ENCODE measurements at places on chromosomes 3 and 15. TPM values are rescaled to one million over a fixed set of nuclear protein-coding genes. Genes with fewer than 3 reads are reported as not detected.

IFT80 gene
- 22.8 TPM for total RNA-seq

ASB14 gene
- total RNA-seq, result not detected

MST1R gene
- 1.5 TPM for total RNA-seq

SPTBN5 gene
- 1.5 TPM for total RNA-seq

GRCh38 chr3:146646261-146646660 is 41.1 kb upstream of the PLSCR5 start:
- no peak for DNase-seq

- DNase-seq, result no peak
Observed at GRCh38 chr3:122313281-122313680, 11.8 kb upstream of the CSTA start.

GRCh38 chr15:82146990-82147461 is 101.2 kb upstream of the MEX3B start:
- DNase-seq, result no peak

DNA sequence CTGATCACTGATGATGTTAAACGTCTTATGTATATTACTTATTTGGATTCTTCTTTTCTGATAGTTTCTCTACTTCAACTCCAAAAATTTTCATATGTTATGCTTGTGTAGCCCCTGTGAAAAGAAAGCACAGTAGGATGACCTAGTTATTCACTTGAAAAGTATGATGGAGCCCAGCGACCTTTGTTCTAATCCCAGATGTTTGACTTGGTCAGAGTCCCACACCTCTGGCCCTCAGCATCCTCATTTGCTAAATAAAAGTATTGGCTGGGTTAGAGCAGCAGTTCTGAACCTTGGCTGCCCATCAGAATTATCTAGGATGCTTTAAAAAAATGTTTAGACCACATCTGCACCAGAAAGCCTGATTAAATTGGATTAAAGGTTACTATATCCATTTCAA is 173.7 kb downstream of the ATG7 start:
- no peak for DNase-seq

DNA sequence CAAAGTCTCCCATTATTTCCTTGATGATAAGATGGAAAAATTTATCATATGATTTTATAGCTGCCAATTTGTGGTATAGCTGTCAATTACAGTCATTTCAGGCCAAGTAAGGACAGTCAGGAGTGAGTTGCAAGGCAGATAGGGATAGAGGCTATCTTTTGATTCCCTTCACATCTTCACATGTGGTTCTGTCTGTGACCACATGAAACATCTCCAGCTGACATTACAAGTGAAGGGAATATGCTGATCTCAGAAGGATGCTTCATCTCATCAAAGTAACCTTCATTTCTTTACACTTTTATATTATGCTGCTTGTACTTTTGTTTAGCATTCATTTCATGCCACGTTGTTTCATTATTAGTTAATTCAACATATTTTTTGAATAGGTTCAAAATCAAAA is 136.9 kb upstream of the CFAP20DC start:
- DNase-seq, result no peak

GRCh38 chr15:74907163-74907870 is 666 bp upstream of the FAM219B start:
- DNase-seq, result no peak

GRCh38 chr15:38226608-38227266 is 25.9 kb upstream of the SPRED1 start:
- DNase-seq, result no peak

GRCh38 chr15:57873564-57874209 is 167.2 kb downstream of the POLR2M start:
- DNase-seq, result no peak

DNA sequence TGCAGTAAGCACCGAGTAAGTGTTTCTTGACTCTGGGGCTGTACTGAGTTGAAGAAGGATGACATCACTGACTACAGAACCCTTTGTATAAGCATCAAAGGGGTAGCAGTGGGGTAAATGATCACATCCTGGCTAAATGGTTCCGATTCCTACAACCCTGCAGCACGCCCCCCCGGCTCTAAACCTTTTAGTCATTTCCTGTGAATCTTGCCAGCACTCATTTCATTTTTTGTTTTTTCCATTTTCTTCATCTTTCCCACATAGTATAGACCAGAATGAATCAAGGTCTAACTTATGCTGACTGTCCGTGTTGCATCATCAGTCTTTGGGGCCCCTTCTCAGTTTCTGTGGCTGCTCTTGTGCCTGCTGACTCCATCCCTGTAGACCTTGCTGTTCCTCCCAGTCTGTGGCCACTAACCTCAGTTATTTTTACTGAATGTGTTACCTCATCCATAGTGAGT is 383.1 kb upstream of the TPRG1 start:
- peak; percentile 57 for DNase-seq

GRCh38 chr15:91289324-91289723 is 189.3 kb downstream of the SV2B start:
- DNase-seq, result no peak

DNA sequence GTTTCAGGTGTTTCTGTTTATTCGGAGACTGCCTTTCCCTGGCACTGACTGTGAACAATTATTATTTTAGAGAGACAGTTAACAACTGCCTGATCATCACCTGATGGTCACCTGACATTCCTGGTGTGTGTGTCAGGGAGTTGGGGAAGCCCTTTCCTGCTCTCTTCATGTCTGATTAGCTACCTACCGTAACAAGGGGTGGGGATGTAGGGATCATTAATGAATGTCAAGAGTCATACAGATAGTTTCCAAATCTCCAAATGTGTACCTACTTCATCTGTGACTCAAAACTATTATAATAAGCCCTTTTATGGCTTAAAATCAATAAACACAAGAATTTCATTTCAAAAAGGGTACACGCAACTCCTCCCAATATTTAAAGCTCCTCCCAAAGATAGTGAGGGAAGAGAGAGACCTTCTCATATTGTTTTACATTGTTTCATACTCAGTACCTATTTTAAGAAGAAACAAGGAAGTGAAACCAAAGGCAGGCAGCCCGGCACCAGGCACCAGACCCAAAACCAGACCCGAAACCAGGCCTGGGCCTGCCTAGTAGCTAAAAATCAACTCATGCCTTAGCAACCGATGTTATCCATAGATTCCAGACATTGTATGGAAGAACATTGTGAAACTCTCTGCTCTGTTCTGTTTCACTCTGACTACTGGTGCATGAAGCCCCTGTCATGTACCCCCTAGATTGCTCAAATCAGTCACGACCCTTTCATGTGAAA is 844.9 kb upstream of the ALCAM start:
- no peak for DNase-seq

DNA sequence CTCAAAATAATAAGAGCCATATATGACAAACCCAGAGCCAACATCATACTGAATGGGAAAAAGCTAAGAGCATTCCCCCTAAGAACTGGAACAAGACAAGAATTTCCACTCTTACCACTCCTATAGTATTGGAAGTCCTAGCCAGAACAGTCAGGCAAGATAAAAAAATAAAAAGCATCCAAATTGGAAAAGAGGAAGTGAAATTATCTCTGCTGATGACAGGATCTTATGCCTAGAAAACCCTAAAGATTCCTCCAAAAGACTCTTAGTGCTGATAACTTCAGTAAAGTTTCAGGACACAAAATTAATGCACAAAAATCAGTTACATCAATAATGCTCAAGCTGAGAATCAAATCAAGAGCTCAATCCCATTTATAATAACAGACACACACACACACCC is 45.9 kb upstream of the SLC2A2 start:
- no peak for DNase-seq

DNA sequence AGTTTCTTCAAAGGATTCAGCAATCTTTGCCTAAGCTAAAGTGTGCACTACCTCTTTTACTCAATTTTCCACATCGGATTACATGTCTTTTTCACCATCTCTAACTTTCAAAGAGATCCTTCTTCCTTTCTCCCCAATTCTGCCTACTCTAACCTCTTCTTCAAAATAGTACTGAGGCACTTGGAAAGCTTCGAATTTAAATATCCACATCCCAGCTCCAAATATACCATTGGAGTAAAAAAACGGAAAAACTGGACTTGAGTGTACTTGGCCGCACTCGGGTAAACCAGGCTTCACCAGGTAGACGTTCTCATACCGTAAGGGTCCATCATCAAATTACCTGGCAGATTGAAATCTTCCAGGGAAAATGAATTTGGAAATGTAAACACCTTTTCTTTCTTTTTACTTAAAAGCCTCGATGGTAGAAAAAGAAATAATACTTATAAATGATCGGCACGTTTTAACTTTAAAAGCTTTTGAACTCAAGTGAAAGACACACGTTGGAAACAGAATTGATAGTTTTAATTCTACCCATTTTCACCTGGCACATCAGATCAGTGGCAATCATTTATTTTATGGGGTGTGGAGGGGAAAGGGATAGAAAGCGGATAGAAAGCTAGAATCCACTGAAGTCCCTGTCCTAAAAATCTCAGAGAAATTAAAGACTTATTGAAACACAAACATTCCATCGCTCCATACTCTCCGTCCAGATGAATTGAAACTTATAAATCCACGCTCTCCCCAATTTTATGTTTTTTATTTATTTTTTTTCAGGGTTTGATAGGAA is 8.2 kb upstream of the MEIS2 start:
- no peak for DNase-seq

DNA sequence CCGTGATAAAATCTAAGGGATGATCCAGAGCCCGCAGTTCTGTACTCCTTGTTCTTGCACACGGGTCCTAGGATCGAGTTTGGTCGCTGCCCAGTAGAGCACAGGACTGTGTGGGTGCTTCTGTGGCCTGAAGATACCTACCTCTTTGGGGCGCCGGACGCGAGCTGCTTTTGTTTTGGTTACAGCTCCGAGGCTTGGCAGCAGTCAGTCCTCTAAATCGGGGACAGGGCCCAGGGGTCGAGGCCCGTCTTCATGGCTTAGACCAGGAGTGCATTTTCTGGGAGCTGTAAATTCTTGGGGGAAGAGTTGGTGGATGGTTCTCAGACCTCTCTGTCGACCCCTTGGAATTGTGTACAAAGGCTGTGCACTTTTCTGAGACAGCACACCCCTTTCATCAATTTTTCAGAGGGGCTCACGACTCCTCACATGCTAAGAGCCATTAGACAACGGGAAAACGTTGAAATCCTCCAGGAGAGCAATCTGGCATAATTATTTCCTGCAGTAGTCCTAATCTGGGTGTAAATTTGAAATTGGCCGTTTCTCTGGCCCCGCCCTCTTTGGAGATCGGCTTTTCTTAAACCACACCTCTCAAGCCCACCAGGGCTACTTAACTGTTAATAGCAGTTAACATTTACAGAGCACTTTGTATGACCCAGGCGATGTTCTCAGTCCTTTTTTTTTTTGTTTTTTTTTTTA is 928 bp downstream of the CEP97 start:
- DNase-seq, result peak; percentile 56

GRCh38 chr3:24496529-24497482 is 2.2 kb upstream of the THRB start:
- no peak for DNase-seq

DNA sequence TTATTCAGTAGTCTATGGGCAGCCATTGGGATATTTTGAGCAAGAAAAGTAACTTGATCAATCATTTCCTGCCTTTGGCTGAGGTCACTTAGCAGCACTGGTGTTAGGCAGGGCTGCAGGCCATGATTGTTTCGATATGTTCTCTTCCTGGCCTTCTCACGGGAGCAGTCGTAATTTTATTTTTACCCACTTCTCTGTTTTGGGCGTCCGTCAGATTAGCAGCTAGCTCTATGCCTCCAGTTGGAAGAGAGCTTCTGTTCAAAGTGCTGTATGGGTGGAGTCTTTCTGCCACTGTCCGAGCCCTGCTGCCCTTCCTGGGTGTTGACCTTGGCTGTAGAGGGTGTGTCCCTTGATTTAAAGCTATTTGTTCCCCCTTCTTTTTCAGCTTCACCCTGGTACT is 123.4 kb upstream of the ROPN1 start:
- no peak for DNase-seq

- no peak for DNase-seq
Observed at GRCh38 chr3:153026026-153026425, 136.0 kb upstream of the RAP2B start.

- DNase-seq, result peak; percentile 24
Observed at GRCh38 chr15:84023636-84024035, 211.9 kb upstream of the GOLGA6L4 start.

DNA sequence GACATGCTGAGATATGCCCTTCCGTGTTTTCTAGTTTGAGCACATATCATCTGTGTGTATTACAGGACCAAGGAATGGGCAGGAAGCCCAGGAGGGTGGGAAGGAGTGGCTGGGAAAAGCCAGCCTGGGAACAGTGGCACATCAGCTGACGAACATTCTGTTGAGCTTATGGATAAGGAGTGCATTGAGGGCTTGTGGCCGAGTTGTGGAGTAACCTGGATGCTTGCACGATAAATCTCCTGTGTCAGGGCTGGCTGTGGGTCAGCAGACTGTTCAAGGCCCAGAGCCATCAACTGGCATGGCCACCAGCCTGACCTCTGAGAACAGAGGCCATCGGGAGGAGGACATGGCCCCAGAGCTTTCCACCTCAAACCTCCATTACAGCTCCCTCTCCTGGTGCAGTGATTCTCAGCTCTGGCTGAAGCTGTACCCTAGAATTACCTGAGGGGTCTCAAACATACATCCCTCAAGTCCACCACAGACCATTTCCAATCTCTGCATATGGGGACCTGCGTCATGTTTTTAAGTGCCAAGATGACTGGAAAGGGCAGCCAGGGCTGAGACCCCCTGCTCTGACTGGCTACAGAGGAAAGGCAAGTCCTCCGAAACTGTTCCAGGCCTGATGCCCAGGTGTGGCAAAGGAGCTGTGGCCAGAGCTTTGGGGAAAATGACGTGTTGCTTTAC is 4.8 kb upstream of the VILL start:
- DNase-seq, result no peak

- no peak for DNase-seq
Observed at GRCh38 chr3:187263270-187263669, 28.3 kb downstream of the MASP1 start.

DNA sequence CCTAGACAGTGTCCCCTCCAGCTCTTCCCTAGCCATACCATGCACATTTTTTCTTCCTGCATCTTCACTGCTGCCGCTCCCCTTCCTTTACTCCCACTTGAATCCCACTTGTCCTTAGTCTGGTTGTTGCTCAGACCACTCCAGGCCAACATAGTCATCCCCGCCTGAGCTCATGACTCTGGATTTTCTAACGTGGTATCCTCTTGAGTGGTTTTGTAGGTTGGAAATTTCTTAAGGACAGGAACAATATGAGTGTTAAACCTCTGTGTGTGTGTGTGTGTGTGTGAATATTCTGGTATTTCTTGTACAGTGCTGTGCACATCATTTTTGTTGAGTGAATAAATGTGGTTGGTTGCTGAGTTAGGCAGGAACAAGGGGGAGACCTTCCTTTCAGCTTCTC is 3.1 kb downstream of the BAHD1 start:
- DNase-seq, result no peak

- DNase-seq, result no peak
Observed at GRCh38 chr15:93217343-93217742, 128.3 kb upstream of the RGMA start.

Measured in activated CD4-positive, alpha-beta memory T cell treated with anti-CD3 and anti-CD28 coated beads, Interleukin-2, amount 10 ng/mL, durations not matched to agents 7 days and 5 days (primary cell).